ENCODE measurements at places on chromosomes 6 and 20.
A peak's percentile ranks its signal among the peaks of the same experiment; 100 is the strongest.

DNA sequence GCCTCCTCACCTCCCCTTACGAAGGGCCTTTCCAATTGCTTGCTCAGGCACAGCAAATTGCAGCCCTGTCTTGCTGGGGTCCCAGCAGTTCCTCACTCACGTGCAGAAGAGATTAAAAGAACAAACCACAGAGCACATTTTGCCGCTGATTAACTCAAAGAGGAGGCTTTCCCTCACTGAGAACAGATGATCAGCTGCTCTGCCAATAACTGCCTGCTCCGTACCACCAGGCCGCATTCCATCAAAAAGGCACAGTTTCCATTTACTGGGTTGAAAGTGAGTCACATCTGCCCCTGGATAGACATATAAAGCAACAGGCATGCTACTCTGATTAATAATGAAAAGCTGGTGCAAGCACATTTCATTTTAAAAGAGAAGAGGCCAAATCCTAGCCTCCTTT lies 446.8 kb downstream of the PTPRT start:
- DNase-seq = no peak

DNA sequence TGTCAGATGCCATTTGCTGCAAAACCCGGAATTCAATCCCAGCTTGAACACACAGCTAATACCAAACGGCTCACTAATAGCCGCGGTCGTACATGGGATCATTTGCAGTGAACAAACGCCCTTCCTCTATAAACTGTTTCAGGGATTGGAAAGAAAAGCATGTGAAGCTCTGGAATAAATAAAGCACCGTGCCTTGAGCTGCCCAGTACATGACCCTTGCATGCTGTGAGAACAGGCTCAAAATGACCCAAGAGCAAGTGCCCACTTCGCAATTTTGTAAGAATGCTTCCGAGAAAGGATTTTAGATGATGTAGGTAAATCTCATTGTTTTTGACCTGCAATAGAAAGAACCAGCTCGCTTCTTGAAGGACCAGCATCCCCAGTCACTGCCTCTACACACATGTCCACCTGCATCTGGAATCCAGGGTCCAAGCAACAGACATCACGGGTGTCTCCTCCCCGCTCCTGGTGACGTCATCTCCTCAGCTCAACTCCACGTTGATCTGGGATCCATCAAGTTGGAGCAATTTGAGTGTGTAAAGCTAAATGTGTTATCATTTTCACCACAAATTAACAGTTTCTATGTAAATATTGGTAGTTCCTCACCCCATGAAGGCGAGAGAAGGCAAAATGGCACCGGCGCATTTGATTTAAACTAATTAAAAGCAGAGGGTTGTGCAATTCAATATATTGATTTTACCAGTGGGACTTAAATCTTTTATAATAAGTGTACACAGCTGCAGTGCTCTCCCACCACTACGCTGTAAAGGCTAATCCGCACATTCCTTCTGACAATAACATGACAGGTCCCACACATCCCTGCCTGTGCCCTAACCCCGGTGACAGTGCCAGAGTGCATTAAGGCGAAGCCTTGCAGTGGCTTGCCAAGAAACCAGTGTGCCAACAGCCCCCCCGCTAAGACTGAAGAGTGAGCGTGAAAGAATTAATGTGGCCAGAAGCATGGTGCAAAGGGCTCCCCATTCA lies 6.2 kb downstream of the BMP7 start:
- DNase-seq = no peak

- DNase-seq = no peak
Observed at GRCh38 chr6:153140299-153140698, 9.2 kb upstream of the RGS17 start.

DNA sequence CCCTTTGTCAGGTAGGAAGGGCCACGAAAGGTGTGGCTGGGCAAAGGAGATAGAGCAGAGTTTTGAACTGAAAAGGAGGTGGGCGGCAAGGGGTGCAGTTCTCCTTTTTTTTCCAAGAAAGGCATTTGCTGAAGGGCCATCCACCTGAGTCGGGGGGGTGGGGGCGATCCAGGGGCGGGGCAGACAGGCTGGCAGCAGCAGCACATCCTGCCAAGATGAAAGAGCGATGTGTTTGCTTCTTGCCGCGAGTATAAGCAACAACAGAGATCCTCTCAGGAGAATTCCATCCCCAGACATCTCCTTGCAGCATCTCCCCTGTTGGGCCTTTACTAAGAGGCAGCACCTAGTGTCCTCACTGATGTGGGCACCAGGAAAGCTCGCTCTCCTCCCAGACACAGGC lies 516.5 kb downstream of the CD83 start:
- DNase-seq = no peak

- DNase-seq = no peak
Observed at GRCh38 chr6:105550955-105551620, 148.2 kb upstream of the PREP start.

GRCh38 chr6:122154912-122155575 lies 244.4 kb upstream of the HSF2 start:
- DNase-seq = no peak

DNA sequence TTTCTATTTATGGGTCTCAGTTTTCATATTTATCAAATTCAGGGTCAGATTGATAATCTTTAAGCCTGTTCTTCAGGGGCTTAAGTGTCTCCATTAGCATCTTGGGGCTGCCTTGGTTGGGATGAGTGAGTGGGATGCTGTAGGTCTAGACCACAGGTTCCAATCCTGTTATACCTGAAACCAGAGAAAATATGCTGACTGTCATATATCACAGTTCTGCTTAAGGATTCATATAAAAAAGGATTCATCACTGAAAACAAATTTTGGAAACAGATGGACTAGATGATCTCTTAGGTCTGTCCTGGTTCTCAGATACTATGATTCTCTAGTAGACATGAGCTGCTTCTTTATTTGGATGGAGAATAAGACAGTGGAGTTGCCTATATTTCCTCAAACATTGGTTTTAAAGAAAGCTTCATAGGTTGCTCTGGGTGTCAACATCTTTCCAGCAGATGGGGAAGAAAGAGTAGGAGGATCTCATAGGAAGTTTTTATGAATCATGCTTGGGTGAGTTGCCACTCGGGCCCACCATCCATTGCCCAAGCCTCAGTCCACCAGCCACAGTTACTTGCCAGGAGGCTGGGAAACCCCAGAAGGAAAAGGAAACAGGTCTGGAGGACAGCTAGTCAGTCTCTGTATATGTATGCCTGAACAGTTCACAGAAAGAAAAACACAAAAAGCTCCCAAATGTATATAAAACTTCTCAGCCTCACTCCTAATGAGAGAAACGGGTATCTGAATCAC lies 42.9 kb upstream of the MAP7 start:
- DNase-seq = no peak

DNA sequence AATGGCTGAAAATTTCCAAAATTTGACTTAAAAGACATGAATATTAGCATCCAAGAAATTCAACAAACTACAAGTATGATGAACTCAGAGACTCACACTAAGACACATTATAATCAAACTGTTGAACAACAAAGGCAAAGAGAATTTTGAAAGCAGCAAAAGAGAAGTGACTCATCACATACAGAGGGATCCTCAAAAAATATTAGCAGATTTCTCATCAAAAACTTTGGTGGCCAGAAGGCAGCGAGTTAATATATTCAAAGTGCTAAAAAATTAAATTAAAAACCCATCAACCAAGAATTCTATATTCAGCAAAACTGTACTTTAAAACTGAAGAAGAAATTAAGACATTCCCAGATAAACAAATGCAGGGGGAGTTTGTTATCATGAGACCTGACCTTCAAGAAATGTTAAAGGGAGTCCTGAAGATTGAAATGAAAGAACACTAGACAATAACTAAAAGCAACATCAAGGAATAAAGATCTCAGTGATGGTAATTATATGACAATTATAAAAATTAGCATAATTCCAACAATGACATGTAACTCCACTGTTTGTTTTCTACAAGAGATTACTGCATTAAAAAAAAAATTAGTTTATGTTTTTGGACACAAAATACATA lies 150.0 kb downstream of the RNASET2 start:
- DNase-seq = no peak

GRCh38 chr6:149114167-149114566 lies 203.3 kb upstream of the TAB2 start:
- DNase-seq = no peak

DNA sequence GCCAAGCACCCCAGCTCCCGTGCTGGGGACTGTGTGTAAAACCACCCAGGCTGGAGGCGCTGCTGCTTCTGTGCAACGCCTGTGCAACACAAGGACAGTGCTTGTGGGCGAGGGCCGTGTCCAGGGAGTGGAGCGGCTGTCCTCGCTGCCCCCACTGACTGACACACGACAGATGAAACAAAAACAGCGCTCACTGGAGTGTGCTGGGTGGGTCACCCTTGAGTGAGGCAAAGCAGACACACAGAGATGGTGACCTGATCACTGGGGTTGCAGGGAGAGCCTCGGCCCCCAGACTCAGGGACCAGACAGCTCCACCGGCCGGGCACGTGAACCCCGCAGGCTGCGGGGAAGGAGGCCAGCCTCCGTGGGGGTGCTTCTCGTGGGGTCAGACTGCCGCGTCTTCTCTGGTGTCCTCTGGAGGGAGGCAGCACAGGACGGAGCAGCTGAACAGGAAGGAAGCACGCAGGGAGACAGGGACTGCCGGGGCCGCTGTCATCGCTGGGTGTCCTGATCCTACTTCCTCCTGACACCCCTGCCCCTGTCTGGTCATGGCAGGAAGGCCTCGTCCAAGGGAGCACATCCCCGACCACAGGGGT lies 75.9 kb upstream of the CST7 start:
- DNase-seq = no peak

DNA sequence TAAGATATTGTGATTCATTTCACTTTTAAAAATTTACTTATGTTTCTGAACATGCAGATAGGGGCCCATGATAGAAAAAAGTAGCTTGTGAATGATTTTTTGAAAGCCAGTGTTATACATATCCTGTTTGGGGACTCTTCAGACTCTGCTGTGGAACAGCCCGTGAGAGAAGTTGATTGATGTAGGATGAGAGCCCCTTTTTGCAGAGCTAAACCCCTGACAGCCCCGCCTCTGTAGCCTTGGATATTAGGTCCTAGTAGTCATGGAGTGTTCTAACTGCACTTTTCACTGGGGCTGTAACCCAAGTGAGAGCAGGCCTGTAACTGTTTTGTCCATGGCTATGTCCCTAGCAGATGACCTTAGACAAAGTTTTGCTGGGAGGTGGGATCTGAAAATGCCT lies 8.2 kb downstream of the TMEM200A start:
- no peak for DNase-seq

DNA sequence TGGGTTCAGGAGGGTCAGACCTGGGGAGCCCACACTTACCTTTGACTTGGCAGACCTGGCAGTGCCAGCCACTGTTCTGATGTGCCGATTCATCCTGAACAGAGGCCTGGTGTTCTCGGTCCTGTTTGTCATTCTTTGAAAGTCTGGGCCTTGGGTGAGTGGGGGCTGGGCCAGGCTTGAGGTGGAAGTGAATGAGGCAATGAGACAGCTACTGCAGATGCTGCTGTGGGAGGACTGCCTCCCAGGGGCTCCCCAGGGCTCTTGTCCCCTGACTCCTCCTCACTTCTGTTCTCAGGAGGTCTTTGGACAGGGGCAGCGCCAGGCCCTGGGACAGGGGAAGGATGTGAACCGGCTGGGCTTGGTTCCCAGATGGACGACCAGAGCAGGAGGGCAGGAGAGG lies 5.6 kb upstream of the TREML4 start:
- DNase-seq = peak; percentile 45

GRCh38 chr6:130070792-130071191 lies 52.4 kb downstream of the L3MBTL3 start:
- DNase-seq = no peak

DNA sequence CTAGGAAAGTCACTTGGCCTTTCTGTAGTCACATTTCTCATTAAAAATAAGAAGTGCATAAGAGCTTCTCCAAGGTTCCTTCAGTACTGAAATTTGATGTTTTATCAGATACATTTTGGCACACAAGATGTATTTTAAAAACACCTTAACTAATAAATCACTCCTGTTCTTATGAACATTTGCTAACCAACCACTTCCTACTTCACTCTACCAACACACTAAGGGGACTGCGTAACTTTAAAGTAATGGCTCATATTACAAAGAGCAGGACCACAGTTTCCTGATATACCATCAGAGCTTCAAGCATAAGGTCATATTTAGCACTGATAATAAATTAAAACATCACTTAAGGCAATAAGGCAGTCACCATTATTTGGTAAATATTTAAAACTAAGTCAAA lies 104.4 kb downstream of the RALGAPA2 start:
- no peak for DNase-seq

GRCh38 chr6:144211160-144211559 lies 60.8 kb downstream of the STX11 start:
- no peak for DNase-seq

DNA sequence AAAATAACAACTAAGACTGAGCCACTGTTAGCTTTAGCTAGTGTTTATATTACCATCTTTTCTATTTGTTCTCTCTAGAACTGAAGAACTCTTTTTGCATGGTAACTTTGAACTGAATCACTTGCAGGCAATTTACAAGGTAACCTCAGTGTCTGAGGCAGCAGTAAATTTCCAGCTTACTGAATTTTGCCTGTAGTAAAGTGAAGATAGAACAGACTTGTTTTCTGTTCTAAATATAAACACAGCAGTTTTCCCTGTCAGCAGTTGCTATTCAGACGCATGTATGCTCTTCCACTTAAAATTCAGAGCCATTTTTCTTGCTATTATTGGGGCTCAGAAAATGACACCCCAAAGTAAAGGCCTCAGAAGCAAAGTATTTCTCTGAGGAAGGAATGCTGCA lies 974.0 kb upstream of the GJE1 start:
- no peak for DNase-seq

DNA sequence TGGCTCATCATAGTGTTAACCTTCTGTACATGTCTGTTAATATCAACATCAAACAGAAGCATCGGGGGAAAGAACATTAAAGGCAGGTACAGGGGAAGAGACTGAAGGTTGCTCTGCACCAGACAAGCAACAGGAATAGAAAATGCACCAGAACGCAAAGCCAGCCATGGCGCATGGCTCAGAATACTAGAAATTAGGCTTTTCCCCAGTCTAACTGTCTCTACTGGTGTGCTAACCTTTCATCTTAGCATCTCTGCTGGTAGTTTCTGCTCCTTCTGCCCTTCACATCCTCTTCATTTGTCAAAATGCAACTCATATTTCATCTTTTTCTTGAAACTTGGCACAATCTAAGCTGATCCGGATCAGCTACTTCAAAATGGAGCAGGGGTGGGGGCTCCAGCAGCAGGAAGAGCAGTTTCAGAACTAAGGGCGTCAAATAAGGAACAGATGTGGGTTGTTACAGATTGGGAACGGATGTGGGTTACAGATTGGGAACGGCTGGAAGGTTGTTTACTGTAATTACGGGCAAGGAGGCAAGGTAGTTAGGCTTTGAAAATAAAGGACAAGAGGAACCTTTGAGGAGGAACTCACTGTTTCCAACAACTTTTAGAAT lies 13.1 kb upstream of the RNASET2 start:
- DNase-seq = no peak

DNA sequence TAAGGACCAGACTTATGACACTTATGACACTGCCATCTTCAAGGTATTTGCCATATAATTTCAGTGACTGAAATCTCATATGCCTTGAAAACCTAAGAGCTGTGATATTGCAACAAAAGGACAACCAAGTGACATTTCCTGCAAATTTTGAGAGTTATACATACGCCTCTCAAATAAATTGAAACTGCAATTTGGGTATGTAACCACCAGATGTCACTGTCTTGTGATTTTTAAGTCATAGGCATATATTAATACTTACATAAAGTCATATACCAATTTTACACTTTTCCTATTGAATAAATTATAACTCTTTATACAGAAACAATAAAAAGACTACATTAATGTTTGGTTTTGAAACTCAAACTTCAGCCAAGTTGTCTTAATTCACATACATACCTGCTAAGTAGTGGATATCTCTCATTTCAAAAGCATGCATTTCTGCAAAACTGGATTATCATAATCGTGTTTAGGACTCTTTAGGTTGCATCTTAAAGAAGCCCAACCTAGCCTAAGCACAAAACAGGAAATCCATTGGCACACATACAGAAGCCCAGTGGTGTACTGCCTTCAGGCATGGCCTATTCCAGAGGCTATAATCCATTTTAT lies 180.2 kb downstream of the PACRG start:
- DNase-seq = no peak

All from GDM1 (cell line).